Muscle of arm (tissue), 14 donors: ENCODE measurements at places on chromosomes 2 and 18.

DNA sequence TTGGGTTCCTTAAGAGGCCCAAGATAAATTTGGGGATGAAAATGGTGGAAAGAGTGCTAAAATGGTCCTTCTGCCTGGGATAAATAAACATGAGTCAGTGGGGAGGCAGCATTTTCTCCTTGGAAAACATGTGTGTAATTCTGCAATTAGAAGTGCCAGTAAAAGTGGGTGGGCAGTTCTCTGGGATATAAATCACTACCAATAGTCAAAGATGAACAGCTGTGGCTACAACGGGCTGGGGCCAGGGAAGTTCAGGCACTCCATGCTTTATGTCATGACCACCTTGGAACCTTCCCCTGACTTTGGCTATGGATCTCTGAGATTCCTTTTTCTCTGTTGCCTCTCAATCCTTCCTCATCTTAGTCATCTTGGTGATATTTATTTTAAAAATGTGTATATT lies 56.5 kb upstream of the CYRIA start:
- no peak for DNase-seq

DNA sequence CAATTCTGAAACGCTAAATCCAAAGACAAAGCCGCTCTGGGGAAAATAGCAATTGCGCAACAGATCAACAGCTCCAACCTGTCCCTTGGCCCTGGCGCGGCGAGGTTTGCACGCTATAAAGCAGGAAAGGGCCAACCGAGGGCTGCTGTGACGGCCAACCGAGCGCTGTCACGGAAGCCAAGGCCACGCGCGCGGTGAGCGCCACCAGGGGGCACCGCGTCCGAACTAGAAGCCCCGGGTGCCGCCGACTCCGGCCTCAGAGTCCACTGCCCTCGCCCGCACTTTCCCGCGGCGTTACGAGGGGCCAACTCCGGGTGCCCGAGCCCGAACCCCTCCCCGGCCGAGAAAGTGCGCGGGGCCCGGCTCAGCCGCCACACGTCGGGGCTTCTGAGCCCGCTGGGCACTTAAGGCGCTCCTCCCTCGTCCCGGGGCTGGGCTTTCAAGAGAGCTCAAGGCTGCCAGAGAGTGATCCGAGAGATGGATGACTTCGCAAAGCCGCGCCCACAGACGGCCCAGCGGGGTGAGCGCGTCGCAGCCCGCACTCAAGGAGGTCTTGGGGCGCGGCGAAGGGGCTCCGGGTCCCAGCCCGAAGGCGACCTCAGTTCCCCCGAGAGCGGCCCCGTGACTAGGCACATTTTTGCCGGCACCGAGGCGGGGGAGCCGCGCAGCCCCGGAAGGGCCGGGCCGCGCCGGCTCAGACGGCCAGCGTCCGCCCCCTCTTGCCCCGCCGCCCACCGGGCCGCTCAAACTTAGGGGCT lies 897 bp downstream of the NFE2L2 start:
- peak; percentile 99 for DNase-seq

DNA sequence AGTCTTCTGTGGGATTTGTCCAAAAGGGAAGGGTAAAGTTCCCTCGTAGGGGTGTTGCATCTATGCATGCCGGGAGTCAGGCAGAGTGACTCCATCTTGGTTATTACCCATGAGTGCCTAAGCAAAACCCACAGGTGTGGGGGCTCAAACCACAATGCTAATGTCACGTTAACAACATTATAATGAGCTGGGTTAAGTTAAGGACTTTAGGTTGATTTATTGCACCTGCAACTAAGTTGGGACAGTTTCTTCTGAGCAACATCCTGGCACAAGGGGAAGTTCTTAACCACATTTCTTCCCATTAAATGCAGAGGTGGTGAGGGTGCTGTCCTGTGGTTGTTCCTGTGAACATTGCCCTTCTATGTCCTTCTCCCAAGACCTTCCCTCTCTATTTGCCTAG lies 1596.8 kb upstream of the SLC39A10 start:
- no peak for DNase-seq

GRCh38 chr2:38806015-38806732 lies 28.2 kb downstream of the GEMIN6 start:
- DNase-seq = no peak
